T-cell (primary cell): ENCODE measurements at places on chromosomes 7 and 10. TPM values are rescaled to one million over a fixed set of nuclear protein-coding genes. Genes with fewer than 3 reads are reported as not detected.

GRCh38 chr10:107653832-107654287 lies 489.4 kb upstream of the SORCS1 start:
- H3K36me3 ChIP-seq, result no peaks in the 10 kb centered on the region
- H3K4me3 ChIP-seq, result no peak overlapping the region
- no peak overlapping the region for H3K27ac ChIP-seq
- no peaks in the 10 kb centered on the region for H3K4me1 ChIP-seq

Gene CCDC146
- total RNA-seq, result 10.6 TPM

- DNase-seq, result no peak
- H3K4me1 ChIP-seq, result no peaks in the 10 kb centered on the region
- H3K27me3 ChIP-seq, result peaks cover 6% of the 10 kb centered on the region
- no peak overlapping the region for H3K27ac ChIP-seq
These were observed 166.0 kb downstream of the FANK1 start for GRCh38 chr10:126062131-126063032.

Gene CHST3
- total RNA-seq, result not detected

DNA sequence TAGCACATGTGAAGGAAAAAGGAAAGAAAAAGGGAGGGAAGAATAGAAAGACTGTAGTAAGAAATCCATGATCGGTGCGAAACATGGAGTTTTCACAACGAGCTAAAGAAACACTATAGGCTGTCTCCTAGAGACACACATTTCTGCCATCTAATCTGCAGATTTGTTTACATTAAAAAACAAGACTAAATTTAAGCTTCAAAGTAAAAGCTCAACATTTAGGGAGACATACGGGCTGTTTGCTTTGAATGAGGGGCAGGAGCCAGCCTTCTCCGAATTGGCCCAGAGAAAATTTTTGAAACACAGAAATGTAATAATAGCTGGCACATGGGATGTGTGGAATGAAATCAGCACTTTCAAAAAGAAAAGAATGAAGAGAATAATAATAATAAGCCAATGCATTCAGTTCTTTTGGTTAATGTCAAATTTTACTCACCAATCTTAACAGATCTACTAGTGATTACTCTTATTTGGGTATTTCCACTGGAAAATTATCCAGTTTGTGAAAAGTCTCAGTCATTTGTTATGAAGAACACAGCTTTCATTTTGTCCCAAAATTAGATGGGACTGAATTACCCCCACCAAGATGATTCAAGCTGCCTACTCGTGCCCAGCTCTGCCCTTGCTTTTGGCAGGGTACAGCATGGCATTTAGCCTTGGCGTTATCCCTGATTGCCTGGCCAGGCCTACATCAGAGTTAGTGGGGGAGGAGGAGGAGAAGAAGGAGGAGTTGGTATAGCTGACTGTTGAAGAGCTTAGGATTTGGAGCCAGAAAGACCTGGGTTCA lies 47.1 kb downstream of the MTURN start:
- H3K27me3 ChIP-seq, result no peaks in the 10 kb centered on the region
- H3K4me1 ChIP-seq, result no peaks in the 10 kb centered on the region
- DNase-seq, result no peak

DNA sequence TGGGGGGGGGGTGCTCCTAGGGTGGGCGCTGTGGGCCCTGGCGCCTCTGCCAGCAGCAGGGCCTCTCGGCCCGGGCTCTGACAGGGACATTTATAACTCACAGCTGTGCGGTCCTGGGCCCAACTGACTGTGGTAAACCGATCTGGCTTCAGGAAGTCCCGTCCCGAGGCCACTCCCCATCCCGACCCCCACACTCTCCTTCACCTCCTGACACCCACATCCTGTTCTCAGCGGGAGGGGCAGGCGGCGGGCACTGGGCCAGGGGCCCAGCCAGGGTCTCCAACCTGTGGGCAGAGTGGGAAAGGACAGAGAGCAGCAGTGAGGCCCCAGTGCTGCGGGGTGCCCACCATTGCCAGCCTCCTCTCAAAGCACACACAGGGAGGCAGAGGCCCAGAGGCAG lies 69.1 kb downstream of the ZMIZ1 start:
- H3K27me3 ChIP-seq, result no peaks in the 10 kb centered on the region
- peak; percentile 20 for DNase-seq
- no peaks in the 10 kb centered on the region for H3K36me3 ChIP-seq
- peak overlapping the region; percentile 31 for H3K4me3 ChIP-seq
- H3K4me1 ChIP-seq, result peaks cover 23% of the 10 kb centered on the region

Gene GIMAP5
- 248 TPM for total RNA-seq

Gene GPR85
- total RNA-seq, result not detected

GRCh38 chr10:125260260-125260659 lies 99.9 kb upstream of the CTBP2 start:
- H3K4me3 ChIP-seq, result no peak overlapping the region
- DNase-seq, result no peak
- no peaks in the 10 kb centered on the region for H3K36me3 ChIP-seq

DNA sequence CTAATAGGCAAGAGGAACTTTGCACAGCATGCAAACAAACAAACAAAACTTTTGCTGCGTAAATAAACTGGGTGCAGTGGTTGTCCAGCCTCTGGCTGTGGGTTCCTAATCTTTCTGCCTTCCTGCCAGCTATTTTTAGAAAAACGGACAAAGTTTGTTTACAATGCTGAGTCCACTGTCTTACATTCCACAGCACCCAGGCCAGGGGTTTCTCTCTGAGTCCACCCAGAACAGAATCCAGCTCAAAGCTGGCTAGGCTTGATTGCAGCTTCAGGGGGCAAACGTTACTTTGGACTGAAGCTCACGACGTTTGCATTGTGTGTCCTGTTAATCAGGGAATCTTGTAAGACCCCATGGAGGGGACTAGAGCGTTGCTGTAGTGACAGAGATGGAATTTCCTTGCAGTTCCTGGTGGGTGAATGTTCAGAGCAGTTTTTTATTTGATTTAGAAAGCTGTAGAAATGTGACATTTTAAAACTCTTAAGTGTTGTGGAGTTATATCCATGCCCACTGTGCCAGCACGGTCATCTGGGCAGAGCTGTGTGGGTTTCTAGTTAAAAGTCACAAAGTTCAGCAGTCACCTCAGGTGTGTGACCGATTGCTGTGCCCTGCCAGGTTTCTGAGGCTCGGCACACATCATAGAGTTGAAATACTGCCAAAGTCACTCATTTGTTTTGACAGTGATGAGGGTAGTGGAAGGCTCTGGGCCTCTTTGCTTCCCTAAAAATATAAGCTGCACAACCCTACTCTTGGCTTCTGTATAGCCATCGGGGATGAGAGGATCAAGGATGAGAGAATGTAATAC lies 247.0 kb downstream of the STK31 start:
- DNase-seq, result no peak
- no peak overlapping the region for H3K4me3 ChIP-seq
- no peaks in the 10 kb centered on the region for H3K4me1 ChIP-seq
- H3K27ac ChIP-seq, result no peak overlapping the region
- H3K27me3 ChIP-seq, result peaks cover 3% of the 10 kb centered on the region
- H3K36me3 ChIP-seq, result no peaks in the 10 kb centered on the region

DNA sequence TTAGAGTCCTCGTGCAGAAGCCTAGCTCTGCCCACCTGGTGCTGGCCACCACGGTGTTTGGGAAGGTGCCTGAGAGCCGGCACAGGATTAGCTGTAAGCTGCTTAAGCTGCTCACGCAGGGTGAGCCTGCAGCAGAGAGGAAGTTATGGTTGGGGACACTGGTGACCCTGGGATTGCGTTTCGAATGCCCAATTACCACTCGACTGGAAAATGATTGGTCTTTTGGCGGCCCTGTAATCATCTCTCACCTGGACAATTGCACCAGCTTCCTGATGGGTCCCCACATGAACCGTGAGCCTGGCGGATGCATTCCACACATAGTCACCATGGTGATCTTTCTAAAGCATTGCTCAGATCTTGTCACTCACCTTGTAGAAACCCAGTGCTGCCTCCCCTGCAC lies 442.3 kb upstream of the ZMIZ1 start:
- no peaks in the 10 kb centered on the region for H3K36me3 ChIP-seq
- no peaks in the 10 kb centered on the region for H3K4me1 ChIP-seq
- DNase-seq, result no peak
- H3K4me3 ChIP-seq, result no peak overlapping the region

- H3K4me3 ChIP-seq, result no peak overlapping the region
- no peaks in the 10 kb centered on the region for H3K4me1 ChIP-seq
- no peaks in the 10 kb centered on the region for H3K27me3 ChIP-seq
- H3K27ac ChIP-seq, result no peak overlapping the region
- no peak for DNase-seq
- H3K36me3 ChIP-seq, result no peaks in the 10 kb centered on the region
These were observed 108.2 kb downstream of the PTPN20 start for GRCh38 chr10:47019155-47020145.

GRCh38 chr10:89115876-89116627 lies 91.1 kb downstream of the CH25H start:
- H3K4me3 ChIP-seq, result no peak overlapping the region
- no peaks in the 10 kb centered on the region for H3K36me3 ChIP-seq
- no peaks in the 10 kb centered on the region for H3K27me3 ChIP-seq
- H3K27ac ChIP-seq, result no peak overlapping the region
- H3K4me1 ChIP-seq, result no peaks in the 10 kb centered on the region
- DNase-seq, result no peak

Gene EN2
- total RNA-seq, result not detected

Gene SFTPA1
- 6.4 TPM for total RNA-seq

- H3K36me3 ChIP-seq, result no peaks in the 10 kb centered on the region
- H3K27me3 ChIP-seq, result no peaks in the 10 kb centered on the region
- no peak overlapping the region for H3K4me3 ChIP-seq
- no peak for DNase-seq
- no peak overlapping the region for H3K27ac ChIP-seq
These were observed 120.1 kb downstream of the NPTX2 start for GRCh38 chr7:98737176-98737575.

DNA sequence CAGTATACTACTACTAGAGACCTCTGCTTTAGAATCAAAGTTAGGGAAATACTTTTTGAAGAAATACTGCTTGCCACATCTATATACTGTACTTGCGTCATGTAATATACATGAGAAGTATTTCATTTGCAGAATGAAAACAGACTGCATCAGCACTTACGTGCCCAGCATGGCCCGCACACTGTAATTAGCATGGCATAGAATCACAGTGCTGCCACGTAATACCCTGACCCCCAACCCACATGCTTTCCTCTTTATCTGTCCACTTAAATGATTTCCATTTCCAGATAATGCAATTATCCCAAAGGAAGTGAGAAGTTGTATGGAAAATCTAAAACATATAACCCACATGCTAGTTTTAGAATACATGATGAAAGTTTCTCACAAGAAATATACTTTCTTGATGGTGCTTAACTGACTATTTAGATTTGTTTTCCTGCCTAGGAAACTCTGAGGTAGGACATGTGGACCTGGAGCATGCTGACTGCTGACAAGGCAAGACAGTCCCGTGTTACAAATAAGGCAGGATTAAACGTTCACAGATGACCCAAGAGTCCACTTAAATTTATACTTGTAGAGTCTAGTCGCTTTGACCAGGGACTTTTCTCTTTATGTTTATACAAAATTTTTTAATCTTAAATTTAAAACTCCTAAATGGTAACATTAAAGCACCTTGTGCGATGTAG lies 12.6 kb downstream of the USP6NL start:
- no peaks in the 10 kb centered on the region for H3K4me1 ChIP-seq
- no peaks in the 10 kb centered on the region for H3K27me3 ChIP-seq
- no peak for DNase-seq
- H3K36me3 ChIP-seq, result no peaks in the 10 kb centered on the region
- H3K4me3 ChIP-seq, result no peak overlapping the region

Gene PAPOLB
- total RNA-seq, result not detected

GRCh38 chr7:20424500-20424899 lies 93.8 kb downstream of the ITGB8 start:
- no peaks in the 10 kb centered on the region for H3K36me3 ChIP-seq
- H3K4me1 ChIP-seq, result no peaks in the 10 kb centered on the region
- H3K27me3 ChIP-seq, result no peaks in the 10 kb centered on the region

GRCh38 chr7:23214938-23215337 lies 31.6 kb upstream of the GPNMB start:
- no peaks in the 10 kb centered on the region for H3K4me1 ChIP-seq
- H3K27ac ChIP-seq, result no peak overlapping the region
- H3K36me3 ChIP-seq, result no peaks in the 10 kb centered on the region
- H3K27me3 ChIP-seq, result peaks cover 21% of the 10 kb centered on the region

DNA sequence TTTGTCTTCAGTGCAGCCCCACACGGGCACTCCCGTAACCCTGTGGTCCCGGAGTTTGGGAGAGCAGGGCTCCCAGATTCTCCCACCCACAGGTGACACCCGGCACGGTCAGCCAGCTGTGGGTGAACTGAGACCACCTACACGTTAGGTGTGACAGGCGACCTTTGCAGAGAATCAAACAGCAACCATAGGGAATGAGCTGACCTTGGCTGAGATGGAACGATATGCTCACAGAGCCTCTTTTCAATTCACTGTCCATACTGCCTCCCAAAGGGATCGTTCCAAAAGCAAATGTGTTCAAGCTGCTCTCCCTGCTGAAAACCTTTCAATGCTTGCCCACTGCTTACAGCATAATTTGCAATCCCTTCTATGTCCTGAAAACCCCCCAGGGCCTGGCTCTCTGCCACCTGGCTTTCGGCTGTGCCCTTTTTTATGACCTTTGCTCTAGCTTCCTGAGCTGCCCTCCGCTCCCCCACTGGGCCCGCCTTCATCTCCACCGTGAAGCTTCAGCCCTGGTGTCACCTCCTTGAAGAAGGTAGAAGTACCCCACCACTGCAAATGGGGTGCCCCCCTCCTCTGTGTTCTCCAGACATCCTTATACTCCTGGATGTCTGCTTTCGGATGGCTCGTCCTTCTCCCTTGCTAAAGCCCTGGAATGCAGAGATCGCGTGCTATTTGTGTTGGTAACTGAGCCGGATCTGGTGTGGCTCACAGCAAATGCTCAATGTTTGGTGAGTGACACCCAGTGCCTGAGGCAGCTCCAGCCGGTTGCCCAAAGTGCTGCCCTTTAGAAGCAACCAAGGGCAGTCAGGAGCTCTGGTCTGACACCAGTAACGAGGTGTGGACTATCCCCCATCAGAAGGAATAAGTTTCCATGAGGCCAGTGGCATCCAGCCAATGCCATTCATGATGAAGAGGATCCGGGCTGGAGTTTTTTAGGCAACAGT lies 90.4 kb downstream of the KIAA1549 start:
- H3K4me3 ChIP-seq, result no peak overlapping the region
- peaks cover 9% of the 10 kb centered on the region for H3K4me1 ChIP-seq
- no peaks in the 10 kb centered on the region for H3K36me3 ChIP-seq
- H3K27me3 ChIP-seq, result peaks cover 7% of the 10 kb centered on the region

Gene SPOCK2
- total RNA-seq, result 684 TPM

GRCh38 chr7:151008511-151009323 lies 15.6 kb downstream of the ATG9B start:
- no peaks in the 10 kb centered on the region for H3K36me3 ChIP-seq
- no peaks in the 10 kb centered on the region for H3K27me3 ChIP-seq
- peak; percentile 82 for DNase-seq
- H3K27ac ChIP-seq, result peak overlapping the region; percentile 78
